ENCODE measurements at places on chromosomes 5 and 9.

DNA sequence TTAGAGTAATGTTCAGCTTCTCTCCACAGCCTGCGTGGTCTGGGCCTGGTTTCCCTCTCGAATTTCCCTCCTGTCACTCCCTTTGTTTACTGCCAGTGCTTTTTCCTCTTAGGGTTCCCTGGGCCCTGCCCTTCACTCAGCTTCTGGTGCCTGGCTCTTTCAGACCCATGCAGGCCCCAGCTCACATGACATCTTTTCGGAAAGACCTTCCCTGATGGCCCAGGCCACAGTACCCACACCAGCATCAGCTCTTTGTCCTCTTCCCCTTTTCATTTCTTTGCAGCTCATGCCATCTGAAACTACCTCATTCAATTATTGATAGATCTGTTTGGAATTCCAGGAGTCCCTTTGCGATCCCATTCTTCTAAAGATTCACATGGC, 68.1 kb upstream of the ABL1 start:
- DNase-seq, result no peak

GRCh38 chr9:114559830-114560513, 27.6 kb upstream of the ATP6V1G1 start:
- DNase-seq, result no peak

- DNase-seq, result no peak
These were observed 344.6 kb upstream of the EDIL3 start for GRCh38 chr5:84729326-84729725.

- no peak for DNase-seq
These were observed 242.1 kb upstream of the ZNF462 start for GRCh38 chr9:106620866-106621265.

DNA sequence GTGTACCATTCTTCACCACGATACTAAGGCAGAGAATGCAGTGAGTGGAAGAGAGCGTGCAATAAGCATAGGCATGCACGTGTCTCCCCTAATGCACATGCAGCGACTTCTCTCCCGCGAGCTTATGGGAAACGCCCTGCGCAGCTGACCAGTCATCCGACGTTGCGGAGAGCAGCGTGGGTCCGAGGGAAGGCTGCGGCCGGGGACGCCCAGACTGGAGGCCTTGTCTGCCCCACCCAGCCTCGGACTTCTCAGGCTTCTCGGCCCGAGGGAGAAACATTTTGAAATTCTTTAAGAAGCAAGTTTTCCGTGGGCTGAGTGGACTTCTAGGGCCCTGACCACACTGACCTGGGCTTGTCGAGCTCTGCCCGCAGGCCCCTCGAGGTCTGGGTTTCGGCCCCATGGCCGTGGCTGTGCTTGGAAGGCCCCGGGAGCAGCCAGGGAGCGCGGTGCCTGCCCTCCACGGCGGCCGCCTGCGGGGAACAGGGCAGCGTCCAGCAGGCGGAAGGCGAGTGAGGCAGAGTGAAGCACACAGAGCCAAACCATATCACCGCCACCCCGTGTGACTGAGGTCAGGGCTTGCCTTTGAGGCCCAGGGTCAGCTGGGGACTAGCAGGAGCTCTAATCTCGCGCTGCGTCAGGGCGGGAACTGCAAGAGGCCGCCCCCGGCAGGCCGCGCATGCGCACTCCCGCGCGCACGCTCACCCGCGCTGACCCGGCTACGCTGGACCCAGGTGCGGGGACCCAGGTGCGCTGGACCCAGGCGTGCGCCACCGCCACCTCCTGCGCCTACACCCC, 60.0 kb upstream of the IRX1 start:
- DNase-seq, result no peak

DNA sequence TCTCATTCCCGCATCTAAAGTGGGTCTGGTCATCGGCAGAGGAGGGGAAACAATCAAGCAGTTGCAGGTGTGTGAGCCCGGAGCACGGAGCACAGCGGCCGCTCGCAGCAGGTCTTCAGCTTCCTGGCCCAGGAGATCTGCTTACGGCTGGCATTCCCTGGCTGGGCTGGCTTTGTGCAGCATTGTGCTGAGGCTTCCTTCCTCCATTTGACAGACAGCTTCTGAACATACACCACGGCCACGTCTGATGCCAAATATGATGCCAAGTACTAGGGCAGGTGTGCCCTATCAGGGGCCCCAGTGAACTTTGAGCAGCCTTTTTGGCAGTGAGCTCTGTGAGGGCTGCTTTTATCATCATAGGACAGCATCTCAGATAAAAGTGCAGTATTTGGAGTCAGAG, 37.1 kb downstream of the FUBP3 start:
- no peak for DNase-seq

DNA sequence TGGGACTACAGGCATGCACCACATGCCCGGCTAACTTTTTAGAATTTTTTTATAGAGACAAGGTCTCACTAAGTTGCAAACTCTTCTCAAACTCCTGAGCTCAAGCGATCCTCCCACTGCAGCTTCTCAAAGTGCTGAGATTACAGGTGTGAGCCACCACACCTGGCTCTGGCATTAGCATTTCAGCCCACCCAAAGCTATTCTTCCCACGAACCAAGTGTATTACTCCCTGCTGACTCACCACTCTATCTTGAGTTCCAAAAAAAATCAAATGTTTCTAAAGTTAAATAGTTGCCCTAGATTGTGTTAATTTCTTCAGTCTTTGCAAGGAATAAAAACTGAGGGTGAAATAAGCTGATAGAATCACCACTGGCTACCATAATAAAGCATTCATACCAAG, 205.5 kb downstream of the ARRDC3 start:
- DNase-seq, result no peak

- no peak for DNase-seq
These were observed 17.8 kb downstream of the BOD1 start for GRCh38 chr5:173598686-173599085.

DNA sequence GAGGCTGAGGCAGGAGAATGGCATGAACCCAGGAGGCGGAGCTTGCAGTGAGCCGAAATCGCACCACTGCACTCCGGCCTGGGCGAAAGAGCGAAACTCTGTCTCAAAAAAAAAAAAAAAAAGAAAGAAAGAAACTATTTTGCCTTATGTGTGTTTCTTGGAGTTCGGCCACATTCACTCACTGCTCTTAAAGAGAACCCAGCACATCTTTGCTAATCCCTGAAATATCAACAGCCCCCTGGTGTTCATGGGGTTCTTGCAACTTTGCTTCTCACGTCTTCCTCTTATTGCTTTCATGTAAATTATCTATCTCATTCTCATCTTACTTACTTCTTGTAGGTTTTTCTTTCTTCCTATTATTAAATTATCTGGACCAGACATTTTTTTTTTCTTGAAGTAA, 126.3 kb upstream of the ASTN2 start:
- no peak for DNase-seq

- no peak for DNase-seq
These were observed 77.1 kb upstream of the GOLM1 start for GRCh38 chr9:86176468-86176867.

DNA sequence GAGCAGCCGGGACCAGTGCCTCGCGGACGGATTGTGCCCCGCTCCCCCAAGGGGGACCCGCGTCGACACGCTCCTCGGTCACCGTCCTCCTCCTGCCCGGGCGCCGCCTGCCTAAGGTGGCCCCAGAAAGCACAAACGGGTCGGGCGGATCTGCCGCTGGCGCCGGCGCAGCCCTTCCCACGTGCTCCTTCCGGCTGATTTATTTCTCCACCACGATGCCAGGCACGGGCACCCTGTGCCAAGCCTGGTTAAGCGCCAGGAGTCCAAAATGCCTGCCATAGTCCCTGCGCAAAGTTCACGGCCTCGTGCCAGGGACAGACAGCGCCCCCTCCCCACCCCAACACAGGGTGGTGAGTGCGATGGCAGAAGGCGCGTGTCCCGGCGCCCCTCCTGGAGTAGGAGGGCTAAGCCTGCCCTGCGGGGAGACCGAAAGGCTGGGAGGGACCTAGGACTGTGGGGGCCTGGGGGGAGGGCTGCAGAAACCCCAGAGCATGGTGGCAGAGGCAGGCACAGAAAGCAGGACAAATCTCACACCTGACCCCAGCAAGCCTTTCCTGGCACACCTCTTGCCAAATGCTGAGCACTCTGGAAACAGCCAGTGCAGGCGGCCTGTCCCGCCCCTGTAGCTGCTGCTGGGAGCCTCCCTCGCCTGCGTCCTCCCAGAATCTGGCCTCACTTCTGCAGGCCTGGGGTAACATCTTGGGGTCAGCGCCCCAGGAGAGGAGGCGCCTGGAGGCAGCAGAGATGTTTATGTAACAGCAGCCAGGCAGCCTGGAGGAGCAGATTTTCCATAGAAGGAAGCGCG, 1.1 kb upstream of the NOTCH1 start:
- DNase-seq, result no peak

GRCh38 chr9:8769153-8769552, 969.6 kb upstream of the DMAC1 start:
- DNase-seq, result no peak

DNA sequence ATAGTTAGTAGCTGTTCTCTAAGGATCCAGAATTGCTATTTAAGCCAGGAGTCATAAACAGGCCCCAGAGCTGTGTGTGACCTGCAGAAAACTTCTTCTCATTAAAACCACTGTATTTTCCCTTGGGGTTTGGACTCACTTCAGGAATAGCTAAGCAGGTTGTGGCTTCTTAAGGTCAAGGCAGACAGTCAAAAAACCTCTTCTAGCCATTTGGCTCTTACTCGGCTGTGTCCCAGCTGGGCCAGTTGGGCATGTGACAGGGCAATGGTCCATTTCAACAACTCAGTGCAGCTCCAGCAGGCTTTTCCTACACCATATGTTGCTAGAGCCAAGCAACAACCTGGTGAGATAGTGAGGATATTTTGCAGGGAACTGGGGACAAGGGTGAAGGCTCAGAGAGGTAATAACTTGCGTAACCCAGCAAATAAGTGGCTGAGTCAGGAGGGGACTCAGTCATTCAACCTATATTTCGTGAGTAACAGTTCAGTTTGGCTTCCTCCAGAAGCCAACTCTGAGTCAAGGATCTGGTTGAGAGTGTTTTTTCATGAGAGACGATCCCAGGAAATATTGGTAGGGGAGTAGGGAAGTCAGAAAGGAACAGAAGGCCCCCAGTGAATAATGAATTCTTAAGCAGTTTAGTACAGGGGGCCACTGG, 115.4 kb upstream of the PPP2R2B start:
- no peak for DNase-seq

DNA sequence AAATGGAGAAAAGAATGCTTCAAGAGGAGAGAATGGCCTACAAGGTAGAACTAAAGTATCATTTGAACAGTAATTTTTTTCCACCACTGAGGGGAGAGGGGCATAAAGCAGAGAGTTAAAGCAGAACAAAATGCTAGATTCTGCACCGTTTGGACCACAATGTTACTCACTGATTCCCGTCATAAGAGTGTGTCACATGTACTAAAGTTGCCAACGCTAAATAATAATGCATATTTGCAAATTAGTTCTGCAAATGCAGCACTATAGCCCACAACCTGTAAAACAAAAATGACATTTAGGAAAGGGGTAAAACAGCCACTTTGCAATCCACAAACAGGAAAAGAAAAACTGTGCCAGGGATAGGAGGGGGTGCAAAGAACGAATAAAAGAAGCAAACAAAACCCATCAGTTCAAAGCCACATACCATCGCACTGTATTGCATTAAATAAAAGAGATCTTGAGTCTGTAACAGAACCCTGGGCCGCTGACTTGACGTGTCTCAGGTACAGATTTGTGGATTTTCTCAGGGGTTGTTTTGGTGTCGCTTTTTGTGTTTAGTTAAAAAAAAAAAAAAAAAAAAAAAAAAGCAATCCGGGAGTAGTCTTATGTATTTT, 7.7 kb upstream of the NFIB start:
- no peak for DNase-seq

Measured in right renal cortex interstitium (tissue), 3 donors.